ENCODE measurements at places on chromosomes 7 and 10.

- peak; percentile 42 for DNase-seq
These were observed at the start of gene CALHM2 for GRCh38 chr10:103451831-103452505. CALHM2 (minus strand) TSS chr10:103452370; CDS start chr10:103449941, 2,429 bp downstream.

DNA sequence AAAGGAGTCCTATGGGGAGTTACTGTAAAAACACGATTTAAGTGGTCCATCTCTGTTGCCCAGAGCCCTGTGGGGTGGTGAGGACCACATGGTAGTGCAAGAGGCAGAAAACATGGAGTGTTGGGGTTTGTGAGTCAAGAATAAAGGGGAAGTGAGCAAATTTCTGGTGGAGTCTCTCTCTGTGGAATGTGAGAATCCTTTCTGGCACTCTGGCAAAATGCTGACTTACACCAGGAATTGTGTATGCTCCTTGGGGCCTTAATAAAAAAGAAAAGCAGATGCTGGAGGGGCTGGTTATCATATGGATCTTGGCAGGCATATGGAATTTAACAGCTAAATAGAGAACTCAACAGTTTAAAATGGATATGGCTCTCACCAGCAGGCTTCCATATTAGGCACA, 486.0 kb downstream of the TNS3 start:
- DNase-seq: no peak

- no peak for DNase-seq
These were observed 94.2 kb upstream of the SLC25A13 start for GRCh38 chr7:96416116-96416515.

- DNase-seq: no peak
These were observed 62.4 kb upstream of the EMX2 start for GRCh38 chr10:117480097-117480496.

GRCh38 chr7:138864667-138865066, 66.7 kb upstream of the ATP6V0A4 start:
- no peak for DNase-seq

DNA sequence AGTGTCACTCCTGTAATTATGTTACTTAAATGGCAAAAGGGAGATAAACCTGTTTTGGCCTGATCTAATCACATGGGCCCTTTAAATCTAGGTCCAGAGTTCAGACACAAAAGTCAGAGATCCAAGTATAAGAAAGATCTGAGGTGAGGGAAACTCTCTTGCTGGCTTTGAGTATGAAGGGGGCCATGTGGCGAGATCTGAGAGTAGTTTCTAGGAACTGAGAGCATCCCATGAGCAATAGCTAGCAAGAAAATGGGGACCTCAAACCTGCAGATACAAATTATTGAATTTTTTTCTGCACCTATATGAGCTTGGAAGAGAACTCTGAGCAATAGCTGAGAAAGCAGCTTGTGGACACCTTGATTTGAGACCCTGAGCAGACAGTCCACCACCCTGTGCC, 27.6 kb downstream of the ANKRD7 start:
- no peak for DNase-seq

GRCh38 chr7:132965951-132966350, 115.9 kb downstream of the CHCHD3 start:
- DNase-seq: no peak
